Hematopoietic multipotent progenitor cell treated with erythropoietin and hydrocortisone succinate and interleukin-3 and kit ligand, for 4 days (in vitro differentiated cells): ENCODE measurements at places on chromosomes 6 and 20.
A peak's percentile ranks its signal among the peaks of the same experiment; 100 is the strongest.

- no peak for DNase-seq
Observed at GRCh38 chr20:31785089-31785488, 34.1 kb upstream of the MYLK2 start.

- no peak for DNase-seq
Observed at GRCh38 chr6:101146389-101146788, 247.1 kb upstream of the GRIK2 start.

DNA sequence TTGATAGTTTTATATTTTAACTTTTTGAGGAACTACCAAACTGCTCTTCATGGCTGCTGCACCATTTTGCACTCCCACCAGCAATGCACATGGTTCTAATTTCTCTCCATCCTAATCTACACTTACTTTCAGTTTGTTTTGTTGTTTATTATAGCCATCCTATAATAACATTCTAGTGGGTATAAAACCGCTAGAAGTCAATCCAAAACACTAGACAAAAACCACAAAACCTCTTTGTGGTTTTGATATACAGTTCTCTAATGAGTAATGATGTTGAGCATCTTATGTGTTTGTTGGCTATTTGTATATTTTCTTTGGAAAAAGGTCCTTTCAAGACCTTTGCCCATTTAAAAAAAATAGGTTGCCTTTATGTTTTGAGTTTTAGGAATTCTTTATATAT is 5.6 kb downstream of the RPP21 start:
- peak; percentile 16 for DNase-seq

DNA sequence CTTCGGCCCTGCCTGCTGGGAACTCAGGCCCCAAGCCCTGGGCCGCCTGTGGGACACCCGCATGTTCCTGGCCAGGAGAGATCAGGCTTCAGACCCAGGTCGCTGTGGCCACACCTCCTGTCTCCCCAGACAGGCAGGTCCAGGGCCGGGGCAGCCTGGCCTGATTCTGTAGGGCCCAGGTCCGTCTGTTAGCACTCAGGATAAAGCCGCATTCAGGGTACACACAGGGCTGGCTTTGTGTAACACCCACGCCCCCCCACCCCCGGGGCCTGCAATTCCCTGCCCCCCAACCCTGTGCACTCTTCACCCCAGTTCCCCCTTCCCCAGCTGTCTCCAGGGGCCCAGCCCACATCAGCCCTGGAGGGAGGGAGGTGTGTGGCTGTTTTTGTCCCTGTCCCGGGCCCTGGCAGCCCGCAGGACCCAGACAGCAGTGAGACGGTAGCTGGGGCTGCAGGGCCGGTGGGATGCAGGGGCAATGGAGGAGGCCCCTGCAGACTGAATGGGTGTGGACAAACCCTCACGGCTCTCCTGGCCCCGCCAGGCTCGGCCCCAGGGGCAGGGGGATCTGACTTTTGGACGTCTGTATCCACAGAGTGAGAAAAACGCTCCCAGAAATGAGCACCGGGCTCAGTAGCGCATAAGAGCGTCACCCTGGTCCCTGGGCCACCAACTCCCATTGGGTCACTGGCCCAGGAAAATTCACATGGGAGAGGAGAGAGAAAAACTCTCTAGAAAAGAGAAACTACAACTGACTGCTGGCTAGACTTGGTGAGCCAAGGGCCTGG is 42.4 kb upstream of the ZBP1 start:
- no peak for DNase-seq
